ENCODE measurements at places on chromosomes 6 and 20.

DNA sequence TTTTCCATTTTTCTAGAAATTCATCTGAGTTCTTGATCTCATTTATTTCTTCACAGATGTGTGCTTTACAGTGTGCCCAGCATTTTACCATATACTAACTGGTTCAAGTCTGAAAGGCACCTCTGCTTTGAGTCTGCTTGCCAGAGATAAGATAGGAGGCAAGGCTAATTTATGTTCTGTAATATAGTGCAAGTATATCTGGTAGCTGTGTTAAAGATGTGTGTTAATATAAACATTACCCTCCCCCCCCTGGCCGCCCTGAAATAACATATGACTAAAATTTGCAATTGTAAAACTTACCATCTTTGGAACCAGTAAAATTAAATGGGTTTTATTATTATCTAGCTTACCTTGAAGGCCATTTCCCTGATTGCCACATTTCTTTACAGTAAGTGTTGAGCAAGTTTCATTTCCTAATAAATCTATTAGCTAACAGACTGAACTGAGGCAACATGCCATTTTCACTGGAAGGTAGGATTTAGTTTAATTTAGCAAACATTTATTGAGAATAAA lies 2.7 kb downstream of the FBXO9 start:
- no peak for DNase-seq

- DNase-seq: no peak
These were observed 12.4 kb upstream of the MAK start for GRCh38 chr6:10850728-10851127.

GRCh38 chr6:107823047-107823557 lies 1.0 kb downstream of the SCML4 start:
- DNase-seq: peak; percentile 63

GRCh38 chr6:125944434-125944816 lies 12.1 kb upstream of the HINT3 start:
- no peak for DNase-seq

GRCh38 chr6:169529931-169530751 lies 171.7 kb downstream of the WDR27 start:
- DNase-seq: peak; percentile 18

- DNase-seq: no peak
These were observed 102.2 kb upstream of the SLC24A3 start for GRCh38 chr20:19110285-19110684.

DNA sequence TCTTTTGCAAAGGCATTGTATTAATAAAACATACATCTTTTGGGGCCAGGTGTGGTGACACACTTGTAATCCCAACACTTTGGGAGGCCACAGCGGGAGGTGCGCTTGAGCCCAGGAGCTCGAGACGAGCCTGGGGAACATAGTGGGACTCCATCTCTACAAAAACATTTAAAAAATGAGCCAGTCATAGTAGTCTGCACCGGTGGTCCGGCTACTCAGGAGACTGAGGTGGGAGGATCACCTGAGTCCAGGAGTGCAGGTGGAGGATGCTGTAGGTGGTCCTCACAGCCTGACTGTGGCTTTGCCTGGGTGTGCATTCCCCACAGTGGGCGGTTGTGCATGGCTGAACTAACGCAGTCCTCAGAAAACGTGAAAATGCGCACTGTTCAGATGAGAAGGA lies 162.5 kb downstream of the DLL1 start:
- no peak for DNase-seq

DNA sequence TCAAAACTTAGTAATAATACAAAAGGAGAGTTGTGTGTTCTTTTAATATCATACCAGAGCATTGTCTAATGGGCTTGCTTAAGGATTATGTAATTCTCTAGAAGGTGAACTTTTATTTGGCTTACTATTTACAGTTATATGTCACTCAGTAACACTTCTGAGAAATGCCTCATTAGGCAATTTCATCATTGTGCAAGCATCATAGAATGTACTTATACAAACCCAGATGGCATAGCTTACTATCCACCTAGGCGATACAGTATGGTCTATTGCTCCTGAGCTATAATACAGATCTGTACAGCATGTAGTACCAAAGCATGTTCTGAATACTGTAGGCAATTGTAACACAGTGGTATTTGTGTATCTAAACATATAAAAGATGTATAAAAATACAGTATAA lies 340.1 kb downstream of the PHF3 start:
- DNase-seq: no peak

GRCh38 chr6:138017166-138017757 lies 90.0 kb downstream of the PERP start:
- no peak for DNase-seq

- no peak for DNase-seq
These were observed 161.3 kb downstream of the THBS2 start for GRCh38 chr6:169092375-169092774.

- DNase-seq: no peak
These were observed 21.0 kb upstream of the SERINC3 start for GRCh38 chr20:44542890-44543289.

DNA sequence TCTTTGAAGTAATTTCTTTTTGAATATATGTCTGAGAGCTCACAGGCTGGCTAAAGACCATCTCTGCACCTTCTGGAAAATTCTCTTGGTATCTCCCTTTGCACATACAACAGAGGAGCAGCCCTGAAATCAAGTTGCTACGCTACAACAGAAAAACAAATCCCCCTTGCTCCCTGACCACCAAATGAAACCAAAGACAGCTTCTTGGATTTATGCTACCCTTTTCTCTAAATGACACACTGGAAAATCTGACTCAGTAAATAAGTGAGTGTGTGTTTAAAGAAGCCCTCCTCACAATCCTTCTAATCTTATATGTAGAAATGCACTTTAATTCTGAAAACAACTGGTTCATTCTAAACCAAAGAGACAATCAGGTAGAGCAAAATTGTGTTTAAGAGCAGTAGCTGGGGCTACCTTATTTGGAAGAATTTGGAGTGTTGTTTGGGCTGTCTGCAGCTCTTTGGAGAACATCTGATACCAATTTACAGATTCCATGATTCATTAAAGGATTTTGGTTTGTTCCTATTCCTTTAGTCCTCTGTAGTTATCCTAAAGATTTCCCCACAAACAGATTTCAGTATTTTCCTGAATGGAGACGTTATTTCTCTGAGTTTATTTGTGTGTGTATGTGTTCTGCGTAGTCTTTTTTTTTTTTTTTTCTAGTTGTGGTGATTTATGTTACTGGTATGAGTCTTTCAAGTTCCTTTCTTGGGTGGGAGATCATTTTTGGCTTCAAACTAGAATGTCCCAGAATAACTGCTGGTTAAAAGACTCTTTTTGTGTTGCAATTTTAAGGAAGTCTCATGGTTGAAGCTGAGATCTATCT lies 36.4 kb upstream of the UTRN start:
- DNase-seq: no peak

GRCh38 chr20:47198254-47198671 lies 158.2 kb downstream of the ZMYND8 start:
- DNase-seq: peak; percentile 70

DNA sequence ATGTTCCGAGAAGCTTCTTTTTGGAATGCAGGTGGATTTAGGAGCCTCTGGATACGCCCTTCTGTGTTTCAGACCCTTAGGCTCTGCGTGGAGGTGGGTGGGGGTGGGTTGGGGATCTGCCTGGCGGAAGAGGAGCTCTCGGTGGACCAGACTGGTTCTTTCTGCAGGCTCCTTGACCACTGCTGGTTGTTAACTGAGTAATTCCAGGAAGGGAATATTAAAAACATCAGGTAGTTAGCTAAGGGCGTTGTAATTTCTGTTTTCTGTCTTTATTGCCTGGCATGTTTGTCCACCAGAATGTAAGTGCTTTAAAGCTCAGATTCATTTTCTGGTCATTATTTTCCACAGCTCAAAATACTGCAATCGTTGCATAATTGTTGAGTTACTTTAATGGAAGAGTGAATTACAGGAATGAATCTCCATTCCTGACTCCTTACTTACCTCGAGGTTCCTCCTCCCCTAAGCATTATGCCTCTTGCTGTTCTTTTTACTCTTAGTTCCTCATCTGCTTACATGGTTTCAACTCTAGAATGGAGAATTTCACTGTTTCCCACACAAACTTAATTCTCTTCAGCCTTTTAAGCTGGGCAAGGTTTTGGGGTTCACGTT lies 5.9 kb downstream of the CDYL start:
- no peak for DNase-seq

DNA sequence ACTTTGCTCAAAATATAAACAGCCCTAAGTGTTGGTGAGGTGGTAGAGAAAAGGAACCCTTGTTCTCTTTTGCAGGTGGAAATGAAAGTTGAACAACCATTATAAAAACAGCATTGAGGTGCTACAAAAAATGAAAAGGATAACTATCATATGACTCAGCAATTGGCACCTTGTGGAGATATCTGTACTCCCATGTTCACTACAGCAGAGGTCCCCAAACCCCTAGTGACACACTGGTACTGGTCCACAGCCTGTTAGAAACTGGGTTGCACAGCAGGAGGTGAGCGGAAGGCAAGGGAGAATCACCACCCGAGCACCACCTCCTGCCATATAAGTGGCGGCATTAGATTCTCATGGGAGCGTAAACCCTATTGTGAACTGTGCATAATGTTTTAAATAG lies 267.4 kb upstream of the THEMIS start:
- no peak for DNase-seq

- no peak for DNase-seq
These were observed 19.2 kb downstream of the BACH2 start for GRCh38 chr6:90277302-90278011.

- DNase-seq: no peak
These were observed 116.5 kb upstream of the EDN1 start for GRCh38 chr6:12173661-12174060.

DNA sequence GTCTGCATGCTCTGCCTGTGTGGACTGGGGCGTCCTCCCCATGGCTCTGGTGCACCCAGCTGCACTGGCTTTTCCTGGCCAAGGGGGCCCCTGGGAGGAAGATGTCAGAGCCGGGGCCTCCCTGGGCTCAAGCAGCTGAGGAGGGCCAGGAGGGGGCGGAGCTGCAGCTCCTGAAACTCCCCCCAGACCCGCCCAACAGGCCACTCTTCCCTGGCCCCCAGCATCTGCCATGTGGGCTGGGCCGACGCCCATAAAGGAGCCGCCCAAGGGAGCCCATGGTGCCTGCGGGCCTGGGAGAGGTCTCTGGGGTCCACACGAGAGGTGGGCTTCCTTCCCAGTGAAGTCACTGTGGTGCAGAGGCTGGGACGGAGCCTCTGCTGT lies 4.0 kb downstream of the RBBP8NL start:
- no peak for DNase-seq

DNA sequence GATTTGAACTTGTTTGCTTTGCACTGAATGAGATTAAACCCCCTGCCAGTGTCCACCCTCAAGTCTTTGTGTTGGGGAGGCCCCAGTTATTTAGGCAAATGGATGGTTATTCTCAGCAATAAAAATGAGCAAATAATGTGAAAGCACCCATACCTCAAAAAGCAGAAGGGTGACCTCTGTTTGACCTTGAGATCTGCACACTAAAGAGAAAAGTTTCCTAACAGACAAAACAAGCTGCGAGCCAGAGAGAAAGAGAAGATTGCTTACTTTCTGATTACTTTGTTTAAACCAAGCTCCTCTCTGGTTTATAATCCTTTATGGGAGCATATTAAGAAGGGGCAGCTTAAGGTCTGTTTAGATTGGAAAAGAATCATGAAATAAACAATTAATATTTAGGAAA lies 30.4 kb upstream of the TRERF1 start:
- no peak for DNase-seq

DNA sequence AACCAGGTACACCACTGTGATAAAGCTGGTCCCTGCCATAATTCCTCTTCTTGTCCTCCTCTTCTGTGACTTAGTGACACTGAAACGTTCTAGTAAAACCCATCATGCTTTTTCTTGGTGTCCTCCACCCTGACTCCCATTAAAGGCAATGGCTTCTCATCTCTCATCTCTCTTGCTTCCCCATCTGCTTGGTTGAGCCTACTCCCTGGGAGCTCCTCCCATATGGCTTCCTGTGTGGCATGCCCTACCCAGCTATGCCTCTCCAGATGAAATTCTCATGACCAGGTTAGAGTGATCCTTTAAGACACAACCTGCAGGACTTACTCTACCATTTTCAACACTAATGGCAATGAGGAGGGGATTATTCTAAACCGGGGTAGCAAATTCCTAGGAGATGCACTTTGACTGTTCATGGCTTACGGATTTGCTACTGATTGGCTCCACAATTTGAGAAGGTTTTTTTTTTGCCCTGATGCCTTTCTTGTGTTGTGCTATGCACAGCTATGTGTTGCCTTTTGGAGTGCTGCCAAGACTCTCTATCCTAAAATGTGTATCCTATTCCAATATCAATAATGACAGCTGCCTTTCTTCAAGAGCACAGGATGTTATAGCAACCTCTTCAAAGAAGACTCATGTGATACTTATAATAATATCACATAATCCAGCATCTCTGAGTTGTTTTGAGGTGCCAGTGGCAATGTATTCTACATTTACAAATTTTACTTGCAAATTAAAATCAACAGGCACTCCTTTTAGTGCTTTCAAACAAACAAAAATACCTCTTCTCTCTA lies 6.1 kb downstream of the SIRPG start:
- DNase-seq: no peak

DNA sequence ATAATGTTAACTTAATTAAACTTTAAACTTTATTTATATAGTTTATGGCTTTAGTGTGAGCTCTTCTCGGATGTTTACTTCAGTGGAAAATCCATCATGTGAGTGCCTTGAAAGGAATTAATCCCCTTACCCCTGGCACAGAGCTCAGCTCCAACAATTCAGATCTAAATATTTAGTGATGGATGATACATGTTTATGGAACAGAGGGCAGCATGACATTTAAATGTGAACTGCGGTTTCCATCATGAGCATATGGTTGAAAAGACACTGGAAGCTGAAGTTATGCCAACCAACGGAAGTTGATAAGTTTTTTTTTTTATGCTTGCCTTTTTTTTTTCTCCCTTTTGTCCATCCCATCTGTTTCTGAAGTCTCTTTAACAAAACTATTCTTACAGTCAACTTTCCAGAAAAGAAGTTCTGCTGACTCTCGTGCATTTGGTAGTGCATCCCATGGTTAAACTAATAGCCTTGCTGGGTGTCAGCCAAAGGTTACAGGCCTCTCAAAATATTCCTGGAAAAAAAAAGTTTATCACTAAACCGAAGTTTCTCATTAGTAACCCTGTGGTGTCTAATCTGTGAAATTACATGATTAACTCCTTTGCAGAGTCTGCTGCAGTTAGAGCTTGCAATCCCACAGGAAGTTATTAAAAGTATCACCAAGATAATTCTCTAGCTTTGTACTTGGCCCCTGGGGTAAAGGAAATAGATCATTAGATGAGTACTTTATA lies 243.9 kb upstream of the TCF21 start:
- DNase-seq: no peak
